ENCODE measurements at places on chromosomes 3 and 15.
A peak's percentile ranks its signal among the peaks of the same experiment; 100 is the strongest.

DNA sequence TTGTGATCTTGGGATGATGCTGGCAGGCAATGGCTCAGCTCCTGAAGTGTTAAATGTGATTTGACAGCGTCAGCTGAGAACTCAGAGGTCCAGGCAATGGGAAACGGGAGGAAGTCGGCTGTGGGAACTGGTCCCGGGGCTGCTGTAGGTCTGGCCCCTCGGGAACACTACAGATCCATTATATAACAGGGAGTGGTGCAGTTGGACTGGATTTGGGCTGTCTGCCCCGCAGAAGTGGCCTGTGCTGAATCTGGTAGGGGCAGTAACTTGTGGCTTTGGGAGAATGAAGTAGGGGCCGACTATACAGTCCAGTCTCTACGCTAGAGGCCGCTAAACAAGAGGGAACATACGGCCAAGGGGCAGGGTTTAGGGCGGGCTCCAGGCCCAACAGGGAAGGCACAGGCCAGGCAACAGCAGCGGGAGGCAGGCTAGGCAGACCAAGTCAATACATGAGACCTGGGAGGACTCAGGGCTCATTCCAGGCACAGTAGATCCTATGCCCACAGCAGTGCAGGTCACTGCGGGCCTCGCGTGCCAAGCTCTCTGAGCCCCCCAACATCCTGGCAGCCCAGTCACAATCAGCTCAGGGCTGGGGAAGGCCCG, 20.3 kb upstream of the IL16 start:
- DNase-seq = no peak

- DNase-seq = no peak
Measured at GRCh38 chr15:73906346-73907034, 19.8 kb upstream of the LOXL1 start.

GRCh38 chr15:33069161-33069560, 125.4 kb downstream of the FMN1 start:
- no peak for DNase-seq

DNA sequence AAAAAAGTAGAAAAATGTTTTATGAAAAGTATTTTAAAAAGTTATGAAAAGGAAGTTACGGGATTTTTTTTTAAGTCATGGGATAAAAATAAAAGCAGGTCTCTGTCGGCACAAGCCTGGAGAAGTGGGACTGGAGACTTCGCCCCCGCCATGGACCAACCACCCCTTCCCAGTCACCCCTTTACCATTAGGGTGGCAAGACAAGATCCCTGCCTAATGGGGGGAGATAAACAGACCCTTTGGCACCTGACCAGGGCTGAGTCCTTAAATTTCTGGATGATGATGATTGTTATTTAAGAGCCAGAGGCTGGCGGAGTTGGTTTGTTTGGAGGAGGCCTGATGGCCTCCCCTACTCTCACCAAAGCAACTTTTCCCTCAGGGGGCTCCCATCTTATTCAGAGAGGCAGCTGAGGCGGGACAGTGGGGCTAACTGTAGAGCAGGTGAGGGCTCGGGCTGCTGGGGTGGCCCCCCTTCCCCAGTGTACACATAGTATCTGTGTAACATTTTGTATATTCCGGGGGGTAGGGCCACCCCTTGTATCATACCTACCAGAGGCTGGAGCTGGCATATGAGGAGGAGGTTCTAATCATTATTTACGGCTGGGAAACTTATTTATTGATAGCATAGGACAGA, 74.0 kb downstream of the ADAMTS7 start:
- DNase-seq = no peak

GRCh38 chr3:7700539-7700938, 801.1 kb upstream of the LMCD1 start:
- no peak for DNase-seq

- peak; percentile 46 for DNase-seq
Measured at GRCh38 chr3:463252-464192, 267.0 kb downstream of the CHL1 start.

Data from GM20000 (cell line).